Caco-2 (cell line): ENCODE measurements at places on chromosomes 1 and 21.

DNA sequence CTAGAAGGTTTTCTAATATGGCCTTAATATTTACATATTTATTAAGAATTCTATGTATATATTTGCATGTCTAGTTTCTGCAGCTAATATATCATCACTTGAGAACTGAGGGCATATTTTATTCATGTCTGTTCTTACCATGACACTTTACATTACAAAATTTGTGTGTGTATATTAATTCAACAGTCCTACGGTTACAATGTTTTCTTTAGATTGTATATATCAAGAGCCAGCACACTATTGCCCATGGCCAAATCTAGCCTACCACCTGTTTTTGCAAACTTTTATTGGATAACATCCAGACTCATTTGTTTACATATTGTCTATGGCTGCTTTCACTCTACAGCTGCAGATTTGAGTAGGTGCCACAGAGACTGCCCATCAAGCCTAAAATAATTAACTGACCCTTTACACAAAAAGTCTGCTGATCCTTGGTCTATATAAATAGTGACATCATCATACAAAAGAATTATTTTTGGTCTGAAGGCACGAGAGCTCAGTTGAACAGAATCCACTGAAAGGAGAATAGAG lies 577.4 kb upstream of the PBX1 start:
- no peak for DNase-seq

DNA sequence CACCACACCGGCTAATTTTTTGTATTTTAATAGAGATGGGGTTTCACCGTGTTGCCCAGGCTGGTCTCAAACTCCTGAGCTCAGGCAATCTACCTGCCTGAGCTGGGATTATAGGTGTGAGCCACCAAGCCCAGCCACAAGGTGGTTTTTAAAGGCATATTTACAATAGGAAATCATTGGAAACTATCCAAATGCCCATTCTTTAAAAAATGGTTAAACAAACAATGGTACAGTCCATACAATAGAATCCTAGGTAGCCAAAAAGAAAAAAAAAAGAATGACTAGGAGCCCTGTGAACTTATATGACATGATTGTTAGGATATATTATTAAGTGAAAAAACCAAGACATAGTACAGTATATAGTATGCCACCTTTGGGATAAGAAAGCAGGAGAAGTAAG lies 5.3 kb downstream of the ATP2B4 start:
- DNase-seq, result no peak

GRCh38 chr21:45949928-45950739 lies 31.4 kb upstream of the COL6A1 start:
- no peak for DNase-seq

- DNase-seq, result no peak
Observed at GRCh38 chr1:172818841-172819527, 160.1 kb downstream of the FASLG start.

- DNase-seq, result no peak
Observed at GRCh38 chr1:238892612-238893011, 493.8 kb upstream of the CHRM3 start.

DNA sequence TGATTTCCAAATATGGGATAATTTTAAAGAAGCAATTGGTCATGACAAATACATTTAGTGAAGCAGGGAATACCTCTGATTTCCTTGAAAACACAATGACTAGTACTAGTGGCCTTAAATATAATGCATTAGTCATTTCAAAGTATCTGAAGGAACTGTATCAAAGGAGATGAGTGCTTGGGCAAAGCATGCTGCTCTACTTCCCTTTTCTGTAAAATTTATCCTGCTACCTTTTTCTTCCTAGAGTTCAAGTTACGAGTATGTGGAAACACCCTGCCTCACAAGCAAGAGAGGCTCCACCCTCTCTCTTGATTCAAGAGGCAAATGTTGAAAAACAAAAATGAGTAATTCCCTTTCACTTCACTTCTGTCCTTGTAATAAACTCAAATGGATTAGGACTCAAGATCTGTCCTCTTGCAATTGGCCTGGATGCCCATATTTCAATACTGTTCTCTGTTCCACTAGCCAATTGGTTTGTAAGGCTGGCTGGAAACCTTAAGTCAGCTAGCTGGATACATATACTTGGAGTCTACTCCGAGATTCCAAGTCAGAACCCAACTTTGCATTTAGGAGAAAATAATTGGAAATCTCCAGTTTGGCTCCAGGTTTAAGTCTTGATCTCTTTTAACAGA lies 92.5 kb downstream of the CDC42BPA start:
- DNase-seq, result no peak

DNA sequence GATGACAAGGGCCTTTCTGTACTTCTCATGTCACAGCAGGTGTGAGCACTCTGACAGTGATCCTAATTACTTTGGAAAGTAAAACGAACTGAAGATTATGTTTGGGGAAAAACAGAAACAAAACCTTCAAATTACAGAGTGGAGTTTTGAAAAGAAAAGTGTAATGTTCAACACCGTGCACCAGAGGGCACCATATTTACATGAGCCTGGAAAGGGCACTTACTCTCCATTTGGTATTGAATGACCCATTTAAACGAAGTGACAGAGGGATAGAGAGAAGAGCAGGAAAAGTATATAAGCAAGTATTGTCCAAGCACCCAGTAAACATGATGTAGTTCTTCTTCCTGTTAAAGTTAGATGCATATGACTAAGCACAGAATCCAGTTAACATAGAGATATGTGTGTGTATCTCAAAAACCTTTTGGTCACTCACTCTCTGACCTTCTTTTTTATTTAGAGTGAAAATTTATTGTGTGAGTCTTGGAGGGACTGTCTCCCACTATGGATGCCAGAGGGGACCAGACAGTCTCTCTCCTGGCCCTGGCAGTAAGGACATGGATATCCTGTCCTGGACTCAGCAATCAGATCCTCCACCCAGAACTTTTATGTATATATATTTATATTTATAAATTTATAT lies 3.8 kb upstream of the RGSL1 start:
- DNase-seq, result peak; percentile 53

DNA sequence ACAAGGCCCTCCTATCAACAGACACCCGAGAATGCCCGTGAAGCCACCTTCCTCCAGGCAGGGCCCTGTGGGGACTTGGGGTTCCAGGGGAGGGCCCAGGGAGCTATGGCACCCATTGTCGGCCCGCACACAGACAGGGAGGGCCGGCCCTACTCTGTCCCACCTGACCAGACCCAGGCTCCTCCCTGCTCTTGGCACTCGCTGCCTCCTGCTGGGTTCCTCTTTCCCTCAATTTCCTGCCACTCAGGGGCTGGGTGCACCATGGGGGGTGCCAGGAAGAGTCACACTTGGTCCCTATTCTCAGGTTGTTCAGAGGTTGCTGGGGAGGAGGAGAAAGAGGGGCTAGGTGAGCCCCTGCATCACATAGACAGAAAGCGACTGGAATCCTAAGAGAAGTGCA lies 8.0 kb upstream of the OXCT2 start:
- no peak for DNase-seq

GRCh38 chr1:38256072-38256471 lies 209.5 kb upstream of the POU3F1 start:
- no peak for DNase-seq

DNA sequence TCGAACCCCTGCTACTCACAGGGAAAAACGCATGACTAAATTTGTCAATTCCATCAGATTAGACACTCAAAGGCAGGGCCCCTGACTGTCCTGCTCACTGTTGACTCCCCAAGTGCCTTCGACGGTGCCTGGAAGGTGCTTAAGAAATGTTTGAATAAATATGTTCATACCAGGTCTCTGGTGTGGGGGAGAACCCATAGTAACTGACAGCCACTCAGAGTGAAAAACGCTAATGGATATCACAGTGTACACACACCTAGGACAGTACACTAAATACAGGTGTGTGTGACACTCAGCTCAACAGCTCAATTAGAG lies 39.7 kb upstream of the WASF2 start:
- no peak for DNase-seq

GRCh38 chr1:45414746-45415145 lies 74.5 kb upstream of the MUTYH start:
- no peak for DNase-seq

DNA sequence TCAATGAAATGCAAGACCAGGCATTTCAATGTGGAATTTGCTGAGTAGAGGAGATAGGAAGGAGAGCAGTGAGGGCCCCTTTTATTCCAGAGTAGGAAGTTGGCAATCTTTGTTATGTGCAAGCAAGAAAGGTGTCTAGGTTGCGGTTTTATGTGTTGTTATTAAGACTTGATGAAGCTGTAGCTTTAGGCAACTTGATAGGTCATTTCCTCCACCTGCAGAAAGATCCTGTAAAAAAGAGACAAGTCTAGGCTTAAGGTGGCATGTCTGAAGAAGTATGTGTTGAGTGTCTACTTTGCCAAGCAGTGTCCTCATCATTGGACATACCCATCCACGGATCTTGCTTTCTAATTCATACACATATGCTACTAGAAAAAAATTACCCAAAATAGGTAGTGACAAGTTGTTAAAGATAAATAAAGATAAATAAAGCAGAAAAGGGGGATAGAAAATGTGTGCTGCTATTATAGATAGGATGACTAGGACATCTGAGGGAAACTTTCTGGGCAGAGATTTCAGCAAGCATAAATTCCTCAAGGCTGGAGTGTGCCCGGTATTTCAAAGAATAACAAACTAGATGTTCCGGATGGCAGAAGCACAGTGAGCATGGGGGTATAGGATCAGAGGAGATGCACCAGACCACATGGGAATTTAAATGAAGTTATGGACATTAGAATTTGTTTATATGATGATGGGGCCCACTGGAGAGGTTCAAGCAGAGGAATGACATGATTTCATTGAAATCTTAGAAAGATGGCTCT lies 335.0 kb downstream of the TGFB2 start:
- no peak for DNase-seq

GRCh38 chr1:24051206-24051945 lies 60.6 kb downstream of the MYOM3 start:
- no peak for DNase-seq

- DNase-seq, result no peak
Observed at GRCh38 chr1:8643542-8644536, 173.6 kb downstream of the RERE start.

GRCh38 chr1:80533093-80533492 lies 1267.6 kb upstream of the ADGRL2 start:
- DNase-seq, result no peak

GRCh38 chr1:220921971-220922635 lies 42.9 kb downstream of the HLX start:
- no peak for DNase-seq

- DNase-seq, result no peak
Observed at GRCh38 chr1:217138799-217139466, 415.7 kb upstream of the ESRRG start.

DNA sequence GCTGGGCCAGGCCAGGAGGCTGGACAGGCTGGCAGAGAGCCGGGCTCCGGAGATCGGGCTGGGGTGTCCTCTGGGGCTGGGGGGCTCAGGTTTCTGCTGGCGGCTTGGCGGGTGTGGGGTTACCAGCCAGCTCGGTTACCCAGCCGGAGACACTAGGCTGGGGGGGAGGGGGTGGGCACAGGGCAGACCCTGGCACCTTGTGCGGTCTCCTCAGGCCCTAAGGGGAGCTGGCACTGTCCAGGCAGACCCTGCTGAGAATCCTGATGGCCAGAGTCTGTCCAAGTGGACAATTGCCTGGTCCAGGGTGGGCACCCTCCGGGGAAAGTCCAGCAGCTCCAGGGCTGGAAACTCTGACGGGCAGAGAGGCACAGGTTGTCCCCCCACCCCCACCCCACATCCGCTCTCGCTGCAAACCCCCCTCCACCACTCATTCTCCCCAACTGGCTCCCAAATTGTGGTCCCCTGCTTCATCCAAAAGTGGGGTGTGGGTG lies 6.7 kb downstream of the ZBTB7B start:
- no peak for DNase-seq

DNA sequence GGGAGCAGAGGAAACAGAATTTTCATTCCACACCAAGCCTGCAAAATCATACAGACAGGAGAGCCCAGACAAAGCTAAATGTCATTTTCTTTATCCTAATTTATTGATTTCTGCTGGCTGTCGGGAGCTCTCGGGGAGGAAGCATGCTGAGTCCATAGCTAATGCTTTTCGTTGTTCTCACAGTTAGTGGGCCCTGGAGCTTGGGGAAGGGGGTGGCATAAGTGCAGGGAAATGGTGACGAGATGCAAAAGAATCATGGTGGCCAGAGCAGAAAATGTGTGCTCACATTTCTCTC lies 202.4 kb downstream of the TOMM20 start:
- no peak for DNase-seq

GRCh38 chr1:232319518-232320210 lies 310.3 kb downstream of the SIPA1L2 start:
- no peak for DNase-seq

- no peak for DNase-seq
Observed at GRCh38 chr1:70820396-70820795, 227.2 kb downstream of the PTGER3 start.

GRCh38 chr21:46000731-46001641 lies 19.4 kb downstream of the COL6A1 start:
- DNase-seq, result peak; percentile 37

GRCh38 chr1:204225841-204226735 lies 12.3 kb upstream of the GOLT1A start:
- no peak for DNase-seq

- no peak for DNase-seq
Observed at GRCh38 chr1:87473203-87473661, 144.6 kb downstream of the LMO4 start.

- no peak for DNase-seq
Observed at GRCh38 chr1:23278717-23279116, 61.4 kb upstream of the HTR1D start.

GRCh38 chr1:231549733-231550447 lies 21.4 kb downstream of the TSNAX start:
- no peak for DNase-seq

DNA sequence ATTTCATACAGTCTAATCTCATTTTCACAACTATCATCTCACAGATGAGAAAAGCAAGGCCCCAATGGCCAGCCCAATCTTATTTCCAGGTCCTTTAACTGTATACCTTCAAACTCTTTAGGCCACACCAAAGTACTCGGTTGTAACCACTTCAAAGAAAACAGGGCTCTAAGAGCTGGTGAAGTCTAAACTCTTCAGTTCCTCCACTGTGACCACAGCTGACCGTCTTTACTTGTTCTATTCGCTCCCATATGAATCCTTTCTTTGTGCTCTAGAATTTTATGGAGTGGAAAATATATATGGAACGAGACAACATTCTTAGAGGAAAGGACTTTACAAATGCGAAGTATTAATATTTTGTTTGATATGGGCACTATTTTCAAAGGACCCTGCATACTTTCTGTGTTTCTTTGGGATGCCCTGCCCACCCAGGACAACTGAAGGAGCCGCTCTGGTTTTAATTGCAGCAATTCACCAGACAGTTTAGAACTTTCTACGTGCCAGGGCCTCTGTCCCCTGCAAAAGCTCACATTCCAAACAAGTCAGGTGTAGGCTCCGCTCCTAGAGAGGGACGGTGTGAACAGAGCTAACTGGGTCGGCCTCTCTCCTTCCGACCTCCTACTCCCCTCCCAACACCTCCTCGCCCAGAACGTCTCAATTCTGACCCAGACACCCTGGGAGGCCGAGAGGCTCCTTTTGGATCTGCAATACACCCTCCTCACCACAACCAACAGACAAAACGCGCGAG lies 15.7 kb downstream of the IER5 start:
- DNase-seq, result no peak

- no peak for DNase-seq
Observed at GRCh38 chr1:167592475-167592874, 37.6 kb upstream of the RCSD1 start.

GRCh38 chr1:155873860-155874259 lies 14.5 kb downstream of the SYT11 start:
- no peak for DNase-seq

- DNase-seq, result no peak
Observed at GRCh38 chr1:107727866-107728265, 237.1 kb downstream of the VAV3 start.
